ENCODE measurements at places on chromosomes 13 and 19.

- DNase-seq = no peak
These were observed 634.4 kb upstream of the KLF12 start for GRCh38 chr13:74768521-74769085.

DNA sequence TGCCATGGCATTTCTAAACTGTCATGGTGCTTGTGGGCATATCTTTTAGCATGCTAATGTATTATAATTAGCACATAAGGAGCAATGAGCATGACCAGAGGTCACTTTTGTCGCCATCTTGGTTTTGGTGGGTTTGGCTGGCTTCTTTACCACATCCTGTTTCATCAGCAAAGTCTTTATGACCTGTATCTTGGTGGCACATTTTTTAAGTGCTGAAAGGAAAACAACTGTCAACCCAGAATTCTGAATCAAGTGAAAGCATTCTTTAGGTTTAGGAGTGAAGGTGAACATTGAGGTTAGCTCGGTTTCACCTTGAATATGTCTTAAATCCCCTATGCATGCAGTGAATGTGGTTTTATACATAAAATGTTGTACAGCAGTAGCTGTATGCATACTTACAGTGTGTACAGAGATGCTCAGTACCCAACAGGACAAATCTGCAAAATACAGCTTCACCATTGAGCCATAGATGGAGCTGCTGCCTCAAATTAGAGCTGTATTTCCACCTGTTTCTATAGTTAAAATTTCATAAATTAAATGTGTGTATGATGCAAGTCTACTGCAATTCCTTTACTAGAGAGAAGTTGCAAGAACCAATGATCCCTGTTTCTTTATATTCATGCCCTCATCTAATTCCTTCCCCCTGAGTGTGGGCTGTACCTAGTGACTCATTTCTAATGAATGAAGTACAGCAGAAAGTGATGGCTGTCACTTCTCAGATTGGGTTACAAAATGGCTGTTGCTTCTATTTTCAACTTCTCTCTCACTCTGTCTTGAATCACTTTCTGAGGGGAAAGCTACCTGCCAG is 25.2 kb upstream of the IGSF23 start:
- no peak for DNase-seq

DNA sequence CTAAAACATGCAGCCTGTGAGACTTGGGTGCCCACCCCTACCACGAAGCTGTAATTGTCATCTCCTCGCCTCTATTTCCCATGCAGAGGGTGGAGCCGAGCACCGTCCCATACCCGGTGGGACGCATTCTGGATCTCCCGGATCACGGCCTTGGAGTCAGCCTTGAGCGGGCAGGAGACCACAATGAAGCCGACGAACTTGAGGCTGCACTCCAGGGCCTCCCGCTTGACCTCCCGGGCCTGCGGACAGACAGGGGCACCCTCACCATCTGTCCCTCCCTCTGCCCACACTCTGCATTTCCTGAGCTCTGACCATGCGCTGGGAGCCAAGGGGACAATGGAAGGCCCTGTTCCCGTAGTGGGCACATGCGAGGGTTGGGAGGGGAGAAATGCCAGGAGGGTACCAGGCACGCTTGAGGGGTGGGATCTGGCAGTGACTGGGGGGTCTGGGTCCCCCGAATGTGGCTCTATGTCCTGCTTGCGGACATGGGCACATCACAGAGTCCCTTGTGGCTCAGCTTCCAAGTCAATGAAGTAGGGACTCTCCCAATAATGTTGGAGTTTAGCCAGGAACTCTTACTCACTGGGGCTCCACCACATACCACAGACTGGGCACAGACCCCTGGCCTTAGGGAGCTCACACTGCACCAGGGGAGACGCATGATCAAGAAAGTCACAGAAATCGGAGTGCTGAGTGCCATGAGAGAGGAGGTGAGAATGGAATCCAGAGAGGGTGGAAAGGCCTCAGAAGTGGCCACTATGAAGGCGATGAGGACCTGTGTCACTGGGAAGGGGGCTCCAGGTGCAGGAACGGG is 9.2 kb upstream of the GMIP start:
- DNase-seq = no peak

- DNase-seq = peak; percentile 48
These were observed 1.5 kb downstream of the KISS1R start for GRCh38 chr19:918481-919198.

GRCh38 chr13:48040896-48041295 is 3.4 kb downstream of the NUDT15 start:
- no peak for DNase-seq

DNA sequence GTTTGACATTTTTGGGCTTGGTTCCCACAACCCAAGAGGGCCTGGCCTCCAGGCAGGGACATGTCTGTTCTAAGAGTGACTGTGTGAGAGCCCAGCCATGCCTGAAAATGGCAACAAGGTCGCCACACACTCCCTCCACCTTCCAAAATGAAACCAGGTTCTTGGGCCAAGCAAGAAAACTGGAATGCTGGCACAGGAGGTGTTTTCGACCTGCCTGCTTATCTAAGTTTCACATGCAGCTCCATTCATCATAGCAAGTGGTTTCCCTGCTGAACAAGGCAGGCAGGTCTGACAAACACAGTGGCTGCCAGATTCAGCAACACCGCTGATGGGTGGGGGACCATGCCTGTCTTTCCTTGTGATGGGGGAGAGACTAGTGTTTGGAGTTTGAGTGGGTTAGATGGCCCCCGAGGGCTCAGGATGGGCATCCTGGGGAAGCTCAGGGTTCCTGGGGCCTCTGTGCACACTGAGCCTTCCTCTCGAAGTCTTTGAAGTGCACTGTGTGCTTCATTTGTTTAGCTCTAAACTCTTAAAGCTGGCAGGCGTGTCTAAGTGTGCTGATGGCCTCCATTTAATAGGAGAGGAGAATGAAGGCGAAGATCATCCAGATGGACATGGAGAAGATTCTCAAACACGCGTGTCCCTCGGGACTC is 17.9 kb upstream of the GAS6 start:
- no peak for DNase-seq

GRCh38 chr13:60329221-60329923 is 67.6 kb upstream of the TDRD3 start:
- DNase-seq = no peak
